ENCODE measurements at places on chromosomes 6 and 20.

DNA sequence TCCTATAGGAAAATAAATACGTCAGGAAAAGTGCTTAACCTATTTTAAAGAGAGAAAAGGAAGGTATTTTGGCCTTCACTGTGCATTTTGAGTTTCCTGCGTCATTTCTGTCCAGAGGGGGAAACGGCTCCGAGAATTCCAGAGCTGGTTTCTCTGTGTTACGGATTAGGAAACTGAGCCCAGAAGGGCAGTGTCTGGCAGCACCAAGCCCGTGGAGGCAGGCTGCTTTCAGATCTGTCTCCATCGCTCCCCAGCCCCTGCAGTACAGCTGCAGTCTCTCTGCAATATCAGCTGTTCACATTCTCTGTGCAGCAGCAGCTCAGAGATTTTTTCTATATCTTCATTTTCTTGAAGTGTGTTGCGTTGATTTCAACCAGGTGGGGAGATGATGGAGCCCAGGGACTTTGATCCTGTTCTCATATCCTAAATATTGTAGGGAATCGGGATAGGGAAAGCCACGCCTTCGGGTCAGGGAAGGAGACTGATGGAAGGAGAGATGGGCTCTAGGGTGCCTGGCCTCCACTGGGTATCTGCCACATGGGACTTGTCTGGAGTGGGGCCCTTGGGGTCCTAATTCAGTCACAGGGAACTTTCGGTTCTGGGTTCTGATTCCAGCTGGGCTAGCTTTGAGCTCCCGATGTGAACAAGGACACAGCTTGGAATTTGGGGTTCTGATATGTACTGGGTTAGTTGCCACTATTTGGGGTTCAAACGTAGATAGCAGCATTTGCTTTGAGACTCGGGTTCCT lies 2.8 kb downstream of the ANKRD60 start:
- no peak for DNase-seq

DNA sequence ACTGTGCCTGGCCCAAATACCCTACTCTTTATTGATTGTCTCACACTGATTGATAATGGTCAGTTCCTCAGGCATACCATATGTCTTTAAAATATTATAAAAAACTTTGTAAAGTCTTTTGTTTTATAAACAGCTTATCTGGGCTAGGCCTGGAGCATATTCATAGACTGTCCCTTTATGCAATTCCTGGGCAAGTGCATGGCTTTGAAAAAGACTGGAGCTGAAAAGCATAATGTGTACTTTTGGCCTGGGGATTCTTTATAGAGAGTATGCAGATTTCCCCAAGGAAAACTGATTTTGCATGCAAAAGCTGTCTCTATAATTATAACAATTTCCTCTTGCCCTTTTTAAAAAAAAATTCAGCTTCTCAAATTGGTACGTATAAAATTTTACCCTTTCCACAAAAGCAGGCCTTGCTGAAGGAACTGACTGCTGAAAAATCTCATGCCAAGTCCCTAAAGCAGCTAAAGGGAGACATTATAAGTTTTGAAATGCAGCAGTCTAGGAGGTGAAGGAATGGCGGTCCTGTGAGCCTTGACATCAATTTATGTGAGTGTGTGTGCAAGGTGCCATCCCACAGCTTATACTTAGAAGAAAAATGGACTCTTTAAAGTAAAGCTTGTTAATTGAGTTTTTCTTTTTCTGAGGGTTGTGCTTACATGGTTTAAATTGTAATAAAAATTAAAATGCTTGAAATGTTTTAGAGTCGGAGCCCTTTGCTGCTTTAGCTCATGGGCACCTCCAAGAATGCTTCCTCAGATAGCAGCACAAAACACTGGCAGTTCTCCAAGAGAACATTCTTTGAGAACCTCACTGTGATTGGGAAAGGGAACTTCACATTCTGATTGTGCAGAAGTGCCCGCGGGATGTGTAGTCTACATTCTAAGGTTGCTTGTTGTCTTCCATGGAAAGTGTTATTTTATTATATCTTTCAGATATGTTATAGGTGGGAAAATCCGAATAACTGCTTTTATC lies 43.9 kb downstream of the PLCB4 start:
- no peak for DNase-seq

- DNase-seq = no peak
These were observed 231.2 kb upstream of the PMEPA1 start for GRCh38 chr20:57940868-57941522.

GRCh38 chr6:24245275-24245674 lies 112.6 kb downstream of the DCDC2 start:
- no peak for DNase-seq

- no peak for DNase-seq
These were observed 26.8 kb downstream of the PPP1R14C start for GRCh38 chr6:150169609-150170008.

DNA sequence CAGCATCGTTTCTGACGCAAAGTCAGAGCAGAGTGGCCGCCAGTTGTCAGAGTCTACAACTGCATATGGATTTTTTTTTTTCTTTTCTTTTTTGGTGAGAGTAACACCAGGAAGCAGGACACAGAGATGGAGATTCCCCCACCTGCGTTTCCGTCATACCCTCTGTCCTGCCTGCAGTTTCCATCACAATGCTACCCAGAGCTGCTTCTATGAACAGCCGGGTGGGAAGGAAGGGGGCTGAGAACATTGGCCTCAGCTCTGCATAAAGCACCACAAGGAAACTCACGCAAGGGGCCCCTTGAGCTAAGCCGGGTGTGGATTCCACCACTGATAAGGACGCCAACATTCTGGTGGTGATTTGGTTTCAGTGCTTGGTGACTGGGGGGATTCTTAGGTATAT lies 183.5 kb upstream of the AFDN start:
- no peak for DNase-seq

- DNase-seq = peak; percentile 69
These were observed 14.9 kb upstream of the PPARD start for GRCh38 chr6:35327349-35328027.

GRCh38 chr6:107665382-107665781 lies 158.7 kb downstream of the SCML4 start:
- no peak for DNase-seq

GRCh38 chr20:42161228-42161829 lies 543.2 kb upstream of the CHD6 start:
- no peak for DNase-seq

DNA sequence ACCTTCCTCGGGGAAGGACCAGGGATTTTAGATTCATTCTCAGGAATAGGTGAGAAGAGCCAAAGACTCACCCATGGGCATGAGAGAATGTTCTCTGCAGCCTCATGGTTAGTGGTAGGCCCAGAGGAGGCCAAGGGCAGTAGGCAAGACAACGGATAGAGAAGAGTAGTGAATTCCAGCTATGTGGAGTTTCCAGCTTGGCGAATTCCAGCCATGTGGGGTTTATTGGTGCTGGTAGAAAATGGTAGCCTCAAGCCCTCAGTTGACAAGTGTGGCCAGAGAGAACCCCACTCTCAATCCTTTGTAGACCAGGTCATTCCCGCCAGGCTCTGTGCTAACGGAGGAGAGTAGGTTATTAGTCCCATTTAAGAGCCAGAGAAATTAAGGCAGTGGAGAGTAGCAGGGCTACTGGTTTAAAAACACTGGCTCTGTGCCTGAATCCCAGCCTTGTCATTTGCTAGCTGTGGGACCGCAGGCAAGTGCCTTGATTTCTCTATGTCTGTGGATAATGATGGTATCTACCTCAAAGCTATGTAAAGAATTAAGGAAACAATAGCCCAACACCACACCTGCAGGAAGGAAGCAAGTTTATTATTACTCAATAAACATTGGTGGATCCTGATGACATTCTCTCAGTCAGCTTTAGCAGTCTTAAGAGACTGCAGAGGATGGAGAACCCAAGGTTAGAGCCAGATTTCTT lies 2.0 kb upstream of the SLC9A8 start:
- no peak for DNase-seq

DNA sequence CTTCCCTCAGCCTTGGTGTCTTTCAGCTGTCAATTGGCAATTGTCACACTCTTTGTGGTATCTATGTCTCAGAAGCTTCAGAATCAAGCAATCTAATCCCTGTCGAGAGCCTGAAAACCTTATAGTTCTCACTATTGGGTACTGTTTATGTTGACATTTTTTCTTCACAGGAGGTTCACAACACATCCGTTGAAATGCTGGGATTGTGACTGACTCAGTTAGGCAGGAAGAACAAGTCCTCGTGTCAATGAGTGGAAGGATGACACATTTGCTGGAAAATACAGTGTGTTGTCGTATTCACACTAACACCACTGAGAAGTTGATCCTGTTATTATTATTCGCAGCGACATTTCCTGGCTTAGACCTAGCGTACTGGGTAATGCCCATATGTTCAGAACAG lies 163.9 kb upstream of the CITED2 start:
- no peak for DNase-seq

GRCh38 chr20:60352596-60352995 lies 394.4 kb downstream of the CDH26 start:
- DNase-seq = no peak

- DNase-seq = no peak
These were observed 95.3 kb downstream of the MLIP start for GRCh38 chr6:54206510-54206909.

DNA sequence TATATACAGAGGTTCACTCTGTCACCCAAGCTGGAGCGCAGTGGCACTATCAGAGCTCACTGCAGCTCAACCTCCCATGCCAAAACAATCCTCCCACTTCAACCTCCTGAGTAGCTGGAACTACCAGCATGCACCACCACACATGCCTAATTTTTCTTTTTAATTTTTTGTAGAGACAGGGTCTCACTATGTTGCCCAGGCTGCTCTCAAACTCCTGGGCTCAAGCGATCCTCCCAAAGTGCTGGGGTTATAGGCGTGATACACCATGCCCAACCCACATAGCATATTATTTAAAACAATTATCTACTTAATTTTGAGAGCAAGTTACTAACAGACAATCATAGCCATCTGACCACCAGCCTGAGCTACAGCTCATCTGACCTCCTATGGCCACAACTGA lies 459.9 kb upstream of the JARID2 start:
- no peak for DNase-seq

DNA sequence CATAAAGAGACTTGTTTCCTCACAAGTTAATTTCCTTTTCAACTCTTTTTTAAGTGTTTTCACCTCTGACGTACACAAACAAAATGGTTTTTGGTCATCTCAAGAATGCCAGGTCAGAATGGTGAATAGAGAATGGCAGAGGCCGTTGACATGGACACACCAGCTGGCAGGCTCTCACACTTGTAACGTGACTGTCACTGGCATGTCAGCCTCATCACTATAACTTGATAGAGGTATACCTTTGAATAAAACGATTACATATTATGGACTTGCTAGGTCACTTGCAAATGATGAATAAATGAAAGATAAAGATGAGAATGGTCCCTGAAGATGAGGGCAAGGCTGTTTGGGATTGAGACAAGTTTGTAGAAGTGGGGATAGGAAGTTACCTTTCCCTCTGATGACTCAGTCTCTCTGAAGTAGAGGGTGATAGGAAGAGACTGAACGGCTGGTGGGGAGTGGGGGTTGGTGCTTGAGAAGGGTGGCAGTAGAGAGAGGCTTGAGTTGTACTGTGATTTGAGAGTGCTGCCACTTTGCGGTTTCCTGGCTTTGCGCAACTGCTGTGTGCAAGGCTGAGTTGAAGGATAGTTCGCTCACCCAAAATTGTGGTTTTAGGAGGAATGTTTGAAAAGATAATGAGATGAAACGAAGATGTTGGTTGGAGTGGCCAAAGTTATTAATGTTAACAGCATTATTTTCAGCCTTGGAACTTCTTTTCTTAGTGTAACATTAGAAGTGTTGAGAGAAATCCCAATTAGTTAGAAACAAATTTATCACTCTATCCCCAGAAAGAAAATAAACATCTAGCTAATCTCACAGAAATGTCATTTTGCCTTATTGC lies 30.3 kb downstream of the TBPL1 start:
- peak; percentile 57 for DNase-seq

DNA sequence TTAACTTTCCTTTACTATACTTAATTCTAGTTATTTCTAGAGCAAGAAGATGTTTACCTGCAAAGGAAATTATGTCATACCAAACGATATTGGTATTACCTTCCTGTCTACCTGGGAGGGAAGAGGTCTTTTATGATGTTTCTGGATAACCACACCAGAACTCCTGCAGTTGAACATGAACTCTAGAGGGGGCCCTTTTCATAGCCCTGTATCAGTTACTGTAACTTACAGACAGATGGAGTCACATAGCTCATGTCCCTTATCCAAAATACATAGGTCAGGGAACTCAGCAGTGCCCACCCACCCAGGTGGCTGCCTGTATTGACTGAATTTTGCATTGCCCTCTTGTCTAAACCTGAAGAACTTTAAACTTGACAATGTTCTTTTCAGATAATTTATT lies 35.1 kb upstream of the MYL9 start:
- DNase-seq = no peak

- DNase-seq = no peak
These were observed 2.2 kb downstream of the KCNB1 start for GRCh38 chr20:49480236-49480635.

- DNase-seq = no peak
These were observed 231.9 kb downstream of the DLL1 start for GRCh38 chr6:170058878-170059485.

DNA sequence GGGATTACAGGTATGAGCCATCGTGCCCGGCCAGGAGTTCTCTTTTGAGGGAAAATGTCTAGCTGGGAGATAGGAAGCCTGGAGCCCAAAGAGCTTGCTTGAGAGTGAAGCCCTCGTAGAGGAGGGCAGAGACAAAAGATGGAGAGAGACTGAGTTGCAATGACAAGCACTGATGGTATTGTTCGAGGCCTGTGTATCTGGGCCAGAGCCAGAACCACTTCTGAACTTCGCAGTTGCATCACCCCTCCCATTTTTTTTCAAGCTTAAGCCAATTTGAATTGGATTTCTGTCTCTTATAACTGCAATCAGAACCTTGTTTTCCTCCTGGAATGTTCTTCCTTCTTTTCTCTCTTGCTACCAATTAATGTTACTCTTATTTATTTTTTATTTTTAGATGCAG lies 83.1 kb downstream of the KCNB1 start:
- no peak for DNase-seq

DNA sequence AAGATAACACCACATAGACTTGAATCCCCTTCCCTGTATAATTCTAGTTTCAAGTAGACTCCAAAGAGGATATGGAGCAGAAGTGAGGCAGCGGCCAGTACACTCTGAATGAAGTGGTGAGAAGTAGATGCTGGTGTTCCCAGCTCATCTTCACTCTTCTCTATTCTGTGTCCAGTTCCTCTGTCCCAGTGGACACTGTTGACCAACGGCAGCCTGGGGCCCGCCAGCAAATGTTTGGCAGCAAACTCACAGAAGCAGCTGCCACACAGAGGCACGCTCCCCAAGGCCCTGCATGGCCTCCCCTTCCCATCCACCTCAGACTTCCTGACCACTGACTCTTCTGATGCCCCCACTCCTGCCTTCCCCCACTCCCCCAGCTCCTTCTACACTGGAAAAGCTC lies 358.9 kb upstream of the ID4 start:
- DNase-seq = no peak

- DNase-seq = no peak
These were observed 61.0 kb upstream of the NKAIN2 start for GRCh38 chr6:123742626-123743025.

Data from NK-92 treated with Interleukin-12 subunit alpha and Interleukin-12 subunit beta, amount 100 ng/mL, for 24 hours (cell line).